ENCODE measurements at places on chromosomes 2 and 18.

GRCh38 chr2:241901500-241902351 is 32.2 kb downstream of the RTP5 start:
- DNase-seq = no peak

DNA sequence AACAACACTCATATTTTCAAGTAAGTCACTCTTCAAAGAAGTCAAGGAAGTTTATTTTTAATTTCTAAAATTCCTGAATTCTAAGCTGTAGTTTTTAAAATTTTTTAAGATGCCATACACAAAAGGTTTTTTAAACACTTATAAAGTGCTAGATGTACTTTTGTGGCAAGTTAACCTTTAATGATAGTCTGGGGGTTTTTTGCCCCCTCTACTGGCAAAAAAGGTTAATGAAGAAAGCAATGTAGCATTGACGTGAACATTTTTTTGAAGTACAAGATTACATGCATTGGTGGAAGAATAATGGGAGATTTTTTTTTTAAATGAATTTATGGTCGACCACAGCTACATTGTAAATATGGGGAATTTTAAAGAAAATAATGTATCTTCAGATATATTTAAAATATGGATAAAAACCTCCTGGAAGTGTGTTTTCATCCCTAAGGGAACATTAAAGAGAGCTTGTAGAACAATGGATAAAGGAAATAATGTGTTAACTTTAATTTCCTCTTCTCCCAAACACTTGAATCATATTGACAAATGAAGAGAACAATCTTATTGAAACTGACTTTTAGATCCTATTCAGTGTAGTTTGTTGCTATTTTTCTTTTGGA is 12.6 kb downstream of the ITPRID2 start:
- DNase-seq = peak; percentile 62

DNA sequence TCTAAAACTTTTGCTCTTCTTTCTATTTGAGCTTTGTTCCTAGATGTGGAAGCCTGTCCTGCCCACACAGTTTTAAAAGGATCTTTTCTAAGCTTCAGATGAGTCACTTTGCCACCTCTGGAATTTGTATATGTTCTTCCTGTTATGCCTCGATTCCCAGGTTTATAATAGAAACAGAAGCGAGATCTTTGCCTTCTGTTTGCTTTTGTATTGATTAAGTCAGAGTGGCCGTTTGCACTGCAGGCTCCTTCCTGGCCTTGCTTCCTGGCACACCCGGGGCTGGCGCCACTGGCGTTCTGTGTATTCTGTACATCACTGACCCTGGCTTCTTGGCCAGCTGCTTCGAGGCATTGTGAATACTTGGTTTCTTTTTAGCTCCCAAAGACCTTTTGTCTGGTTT is 91.8 kb downstream of the MTCL1 start:
- peak; percentile 75 for DNase-seq

DNA sequence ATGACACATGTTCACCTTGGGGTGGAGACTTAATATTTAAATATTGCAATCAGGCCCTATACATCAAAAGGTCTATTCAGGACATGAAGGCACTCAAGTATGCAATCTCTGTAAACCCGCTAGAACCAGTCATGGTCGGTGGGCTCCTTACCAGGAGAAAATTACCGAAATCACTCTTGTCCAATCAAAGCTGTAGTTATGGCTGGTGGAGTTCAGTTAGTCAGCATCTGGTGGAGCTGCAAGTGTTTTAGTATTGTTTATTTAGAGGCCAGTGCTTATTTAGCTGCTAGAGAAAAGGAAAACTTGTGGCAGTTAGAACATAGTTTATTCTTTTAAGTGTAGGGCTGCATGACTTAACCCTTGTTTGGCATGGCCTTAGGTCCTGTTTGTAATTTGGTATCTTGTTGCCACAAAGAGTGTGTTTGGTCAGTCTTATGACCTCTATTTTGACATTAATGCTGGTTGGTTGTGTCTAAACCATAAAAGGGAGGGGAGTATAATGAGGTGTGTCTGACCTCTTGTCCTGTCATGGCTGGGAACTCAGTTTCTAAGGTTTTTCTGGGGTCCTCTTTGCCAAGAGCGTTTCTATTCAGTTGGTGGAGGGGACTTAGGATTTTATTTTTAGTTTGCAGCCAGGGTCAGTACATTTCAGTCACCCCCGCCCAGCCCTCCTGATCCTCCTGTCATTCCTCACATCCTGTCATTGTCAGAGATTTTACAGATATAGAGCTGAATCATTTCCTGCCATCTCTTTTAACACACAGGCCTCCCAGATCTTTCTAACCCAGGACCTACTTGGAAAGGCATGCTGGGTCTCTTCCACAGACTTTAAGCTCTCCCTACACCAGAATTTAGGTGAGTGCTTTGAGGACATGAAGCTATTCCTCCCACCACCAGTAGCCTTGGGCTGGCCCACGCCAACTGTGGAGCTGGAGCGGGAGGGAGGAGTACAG is 108.1 kb downstream of the XRCC5 start:
- peak; percentile 89 for DNase-seq

DNA sequence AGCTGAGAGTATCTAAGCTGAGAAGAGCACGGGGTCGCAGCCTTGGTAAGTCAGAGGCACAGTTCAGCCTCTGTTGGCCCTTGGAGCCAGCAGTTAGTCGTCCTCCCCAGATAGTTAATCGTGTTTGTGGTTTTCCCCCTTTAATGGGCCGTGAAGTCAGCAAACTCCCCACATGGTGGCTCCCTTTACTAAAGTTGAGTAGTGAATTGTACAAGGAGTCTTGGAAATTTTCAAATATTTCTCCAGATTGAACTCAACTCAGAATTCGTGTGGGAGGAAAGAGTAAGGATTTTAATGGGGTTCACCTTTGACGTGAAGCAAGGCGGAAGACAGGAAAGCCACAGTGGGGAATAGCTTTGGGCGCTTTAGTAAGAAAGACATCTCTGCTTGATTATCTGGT is 2.4 kb upstream of the ADCYAP1 start:
- DNase-seq = no peak

DNA sequence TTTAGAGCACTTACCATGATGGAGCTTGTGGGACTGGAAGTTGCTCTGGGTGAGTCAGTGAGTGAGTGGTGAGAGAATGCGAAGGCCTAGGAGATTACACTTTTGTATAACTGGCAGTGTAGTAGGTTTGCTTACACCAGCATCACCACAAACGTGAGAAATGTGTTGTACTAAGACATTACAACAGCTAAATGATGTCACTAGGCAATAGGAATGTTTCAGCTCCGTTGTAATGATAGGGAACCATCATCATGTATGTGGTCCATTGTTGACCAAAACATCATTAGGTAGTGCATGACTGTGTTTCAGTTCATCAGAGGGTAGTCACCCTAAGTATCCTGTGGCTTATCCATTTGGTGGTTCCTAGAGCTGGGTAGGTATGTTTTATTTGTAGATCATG is 11.9 kb downstream of the ZNF407 start:
- no peak for DNase-seq

GRCh38 chr2:120758181-120759144 is 22.8 kb downstream of the GLI2 start:
- DNase-seq = peak; percentile 42

GRCh38 chr18:62981566-62981965 is 266.2 kb downstream of the PHLPP1 start:
- no peak for DNase-seq

- DNase-seq = no peak
Measured at GRCh38 chr2:620004-620403, 57.2 kb downstream of the TMEM18 start.

- DNase-seq = no peak
Measured at GRCh38 chr2:215764441-215765048, 248.8 kb downstream of the MREG start.

DNA sequence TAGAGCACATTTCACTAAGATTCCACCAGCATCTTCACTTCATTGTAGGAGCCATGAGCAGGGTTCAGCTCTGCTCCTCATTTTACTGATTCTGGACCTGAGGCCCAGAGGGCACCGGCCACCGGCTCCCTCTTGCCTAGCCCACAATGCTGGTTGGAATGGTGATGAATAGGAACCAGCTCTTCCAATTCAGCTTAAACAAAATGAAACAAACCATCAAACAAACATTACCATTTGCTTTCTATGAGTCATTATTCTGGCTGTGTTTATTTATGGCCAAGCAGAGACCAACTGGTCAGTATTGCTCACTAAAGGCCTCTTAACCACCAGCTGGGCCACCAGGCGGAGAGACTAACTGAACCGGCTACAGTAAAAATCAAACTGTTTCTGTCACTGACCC is 176.7 kb downstream of the MTX2 start:
- DNase-seq = peak; percentile 58

DNA sequence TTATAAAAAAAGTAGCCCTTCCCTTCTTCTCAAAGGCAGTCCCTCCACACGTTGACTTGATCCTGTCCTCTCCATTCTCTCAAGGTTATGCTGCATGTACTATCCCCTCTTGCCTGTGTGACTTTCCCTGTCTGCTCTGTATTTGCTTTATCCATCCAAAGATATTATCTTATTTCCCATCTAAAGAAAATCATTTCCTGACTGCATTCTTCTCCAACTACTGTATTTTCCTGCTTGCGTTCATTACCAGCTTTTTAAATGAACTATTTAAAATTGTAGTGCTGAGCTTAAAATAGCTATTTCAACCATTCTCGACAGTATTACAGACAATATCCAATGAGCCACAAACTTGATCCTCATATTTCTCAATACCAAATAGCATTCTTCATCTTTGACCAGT is 716.0 kb upstream of the REG3G start:
- DNase-seq = no peak

GRCh38 chr2:197889041-197889440 is 84.6 kb downstream of the PLCL1 start:
- peak; percentile 84 for DNase-seq

DNA sequence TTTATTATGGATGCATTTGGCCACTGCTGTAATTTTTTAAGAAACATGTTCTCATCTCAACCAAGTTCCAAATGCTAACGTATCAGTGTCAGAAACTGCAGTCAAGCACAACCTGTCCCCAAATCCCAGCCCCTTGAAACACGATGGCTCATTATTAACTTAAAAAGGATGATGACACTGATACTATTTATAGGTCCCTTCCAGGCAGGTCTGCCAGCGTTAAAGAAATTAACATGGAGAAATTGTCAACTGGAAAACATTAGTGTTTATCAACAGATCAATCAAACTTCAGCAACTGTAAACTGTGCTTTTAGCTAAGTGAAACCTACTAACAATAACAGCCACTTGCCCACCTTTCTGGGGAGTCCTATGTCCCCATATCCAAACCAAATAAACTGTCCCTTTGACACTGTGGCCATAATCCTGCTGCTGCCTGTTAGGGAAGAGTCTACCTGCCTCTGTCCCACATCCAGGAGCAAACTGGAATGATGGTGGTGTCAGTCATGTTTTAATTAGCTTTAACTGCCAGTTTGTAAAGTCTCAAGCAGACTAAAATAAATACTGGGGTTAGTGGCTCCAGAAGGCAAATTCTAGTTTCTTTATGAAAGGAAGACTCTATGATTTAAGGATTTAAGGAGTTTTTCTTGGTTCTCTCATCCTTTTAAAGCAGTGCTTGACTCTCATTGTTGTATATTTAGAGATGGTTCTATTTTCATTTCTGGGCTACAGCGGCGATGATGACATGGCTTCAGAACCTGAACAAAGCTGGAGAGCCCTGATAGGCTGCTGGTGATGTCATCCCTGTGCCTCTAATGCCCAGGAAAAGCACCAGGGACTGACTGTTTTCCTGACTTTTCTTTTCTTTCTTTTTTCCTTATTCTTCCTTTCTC is 583.6 kb upstream of the PIK3C3 start:
- DNase-seq = no peak

DNA sequence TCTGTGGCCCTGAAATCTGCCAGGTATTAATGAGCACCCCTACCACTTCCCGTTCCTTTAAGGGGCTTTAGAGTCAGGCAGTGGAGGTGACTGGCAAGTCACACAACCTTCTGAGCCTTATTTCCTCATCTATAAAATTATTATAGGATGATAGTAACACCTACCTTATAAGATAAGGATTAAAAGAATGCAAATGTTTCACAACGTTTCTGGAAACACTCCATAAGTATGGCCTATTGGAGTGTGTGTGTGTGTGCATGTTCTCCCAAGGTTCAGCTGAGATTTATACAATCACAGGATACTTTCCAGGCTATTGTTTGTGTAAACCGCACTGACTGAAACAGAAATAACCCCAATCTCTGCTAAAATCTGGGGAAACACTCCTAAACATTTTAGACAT is 176.0 kb downstream of the PDE11A start:
- DNase-seq = no peak

DNA sequence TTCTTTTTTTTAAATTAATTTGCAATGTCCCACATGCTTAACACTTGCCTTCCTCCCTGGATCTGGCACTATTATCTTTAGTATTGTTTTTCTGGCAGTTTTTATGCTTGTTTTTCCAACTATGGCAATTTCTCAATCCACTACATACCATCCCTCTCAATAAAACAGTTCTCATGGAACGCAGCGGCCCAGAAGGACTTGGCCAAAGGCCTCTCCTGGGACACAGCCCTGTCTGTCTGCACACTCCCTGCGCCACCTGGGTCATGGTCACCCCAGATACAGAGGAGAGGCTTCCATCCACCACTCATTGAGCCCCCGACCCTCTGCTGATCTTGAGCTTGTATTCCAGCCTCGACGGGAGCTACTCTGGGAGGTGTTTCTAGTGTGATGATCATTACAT is 91.2 kb downstream of the TWIST2 start:
- DNase-seq = no peak

DNA sequence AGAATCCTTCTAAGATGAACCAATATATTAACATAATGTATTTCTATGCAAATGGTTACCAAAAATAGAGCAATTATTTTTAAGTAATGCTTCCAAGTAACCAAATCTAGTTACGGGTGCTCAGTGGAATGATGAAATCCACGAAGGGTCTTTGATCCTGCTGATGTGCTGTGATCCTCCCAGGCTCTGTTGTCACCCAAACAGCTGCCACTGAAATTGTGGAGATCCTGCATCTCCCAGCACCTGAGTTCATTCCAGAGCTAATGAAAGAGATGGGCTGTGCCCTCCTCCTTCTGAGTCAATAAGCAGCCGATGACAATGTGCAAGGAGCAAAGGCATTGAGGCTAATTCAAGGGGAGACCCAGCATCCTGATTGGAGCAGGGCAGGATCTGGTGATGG is 362.4 kb upstream of the SOX11 start:
- DNase-seq = no peak

GRCh38 chr2:172788871-172789270 is 53.2 kb downstream of the RAPGEF4 start:
- DNase-seq = no peak

- peak; percentile 69 for DNase-seq
Measured at GRCh38 chr2:66481100-66481549, 46.2 kb downstream of the MEIS1 start.

DNA sequence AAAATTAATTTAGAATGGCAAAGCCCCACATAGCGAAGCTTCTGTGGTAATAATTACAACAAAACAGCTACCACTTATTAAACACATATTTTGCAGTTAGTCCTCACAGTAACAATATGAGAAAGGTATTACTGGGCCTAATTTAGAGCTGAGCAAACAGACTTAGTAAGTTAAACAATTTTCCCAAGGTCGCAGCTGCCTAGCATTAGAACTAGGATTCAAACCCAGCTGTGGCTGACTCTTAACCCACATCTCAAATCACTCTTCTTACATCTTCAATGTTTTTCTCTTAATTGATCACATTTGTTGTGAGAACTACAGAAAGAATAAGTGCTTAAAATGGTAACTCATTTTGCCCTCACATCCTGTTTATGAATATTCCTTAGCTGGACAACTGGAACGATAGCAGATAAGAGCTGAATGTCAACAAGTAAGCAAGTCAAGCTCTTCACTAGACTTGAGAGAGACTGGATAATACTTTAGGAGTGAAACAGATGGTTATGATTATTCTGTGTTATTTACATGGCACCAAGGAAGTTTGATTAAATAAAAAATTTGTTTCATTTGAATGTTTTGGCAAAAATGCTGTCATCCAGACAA is 59.4 kb upstream of the TMEM17 start:
- DNase-seq = no peak
